HTR-8/SVneo (cell line): ENCODE measurements at places on chromosomes 6 and 20.

- no peak for DNase-seq
These were observed 3.5 kb upstream of the MAPK13 start for GRCh38 chr6:36126553-36127458.

DNA sequence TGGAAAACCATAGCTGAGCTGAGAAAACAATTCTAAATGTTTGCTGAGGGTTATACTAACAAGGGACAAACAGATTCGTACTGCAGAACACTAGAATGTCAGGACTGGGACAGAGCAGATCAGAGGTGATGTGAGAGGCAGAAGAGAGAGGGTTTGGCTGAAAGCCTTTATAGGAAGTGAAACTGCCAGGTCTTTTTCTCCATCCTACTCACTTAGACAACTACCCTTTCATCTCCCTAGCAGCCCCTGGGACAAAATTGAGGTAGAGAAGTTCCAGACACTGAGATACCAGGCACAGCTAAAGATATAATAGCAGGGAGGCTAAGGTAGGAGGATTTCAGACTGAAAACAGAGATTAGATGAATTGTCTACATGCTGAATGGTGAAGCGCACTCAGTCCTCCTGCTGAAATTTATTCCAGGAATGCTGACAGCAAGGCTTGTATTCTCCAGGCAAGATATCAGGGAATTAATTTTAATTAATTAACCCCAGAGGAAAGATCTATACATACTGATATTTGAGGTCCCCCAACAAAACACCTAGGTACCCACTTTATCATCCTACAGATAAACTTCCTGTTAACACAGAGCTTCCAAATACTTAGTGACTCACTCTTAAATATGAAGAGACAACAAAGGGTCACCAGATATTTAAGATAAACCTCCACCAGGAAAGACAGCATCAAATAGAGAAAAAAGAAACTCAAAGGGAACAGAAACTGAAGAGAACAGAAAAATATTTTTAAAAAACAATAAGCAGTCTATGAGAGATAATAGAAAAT is 12.6 kb upstream of the EIF2S2 start:
- DNase-seq, result no peak

GRCh38 chr20:40690836-40691565 is 2.0 kb upstream of the MAFB start:
- no peak for DNase-seq

GRCh38 chr20:48155268-48155667 is 370.0 kb upstream of the SULF2 start:
- DNase-seq, result no peak

DNA sequence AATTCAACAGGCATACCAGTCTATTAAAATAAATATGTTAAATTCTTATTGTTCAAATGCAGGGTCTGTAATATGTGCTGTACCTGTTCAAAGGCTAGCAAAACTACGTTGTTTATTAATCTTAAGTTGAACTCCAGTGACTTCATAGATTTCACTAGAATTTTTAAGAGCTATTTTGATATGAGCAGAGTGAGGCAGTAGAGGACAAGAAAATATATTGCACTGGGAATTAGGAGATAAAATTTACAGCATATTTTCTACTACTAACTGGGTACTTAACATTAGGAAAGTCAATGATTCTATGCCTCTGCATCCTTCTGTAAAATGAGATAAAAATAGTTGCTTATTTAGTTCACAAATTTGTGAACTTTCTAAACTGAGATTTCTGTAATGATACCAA is 162.2 kb upstream of the BMP5 start:
- no peak for DNase-seq

- no peak for DNase-seq
These were observed 84.3 kb upstream of the NRN1 start for GRCh38 chr6:6090861-6091607.

DNA sequence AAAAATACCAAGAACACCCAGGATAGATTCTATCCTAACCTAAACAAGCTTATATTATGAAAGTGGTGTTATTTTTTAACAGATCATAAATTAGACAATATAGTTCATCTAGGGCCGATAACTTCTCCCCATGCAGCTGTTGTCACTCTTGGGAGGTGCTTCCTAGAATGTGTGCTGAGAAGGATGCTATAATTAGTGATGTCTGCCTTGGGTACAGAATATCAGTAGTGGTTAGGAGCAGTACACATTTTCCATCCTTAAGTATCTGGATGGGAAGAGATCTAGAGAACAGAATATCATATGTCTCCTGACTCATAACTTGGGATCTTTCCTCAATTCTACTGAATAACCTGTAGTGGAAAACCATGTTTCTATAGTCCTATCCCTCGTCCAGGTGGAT is 214.5 kb downstream of the BCKDHB start:
- no peak for DNase-seq

GRCh38 chr20:25160467-25160866 is 35.0 kb upstream of the ENTPD6 start:
- DNase-seq, result no peak

GRCh38 chr6:53803081-53803860 is 8.5 kb downstream of the LRRC1 start:
- no peak for DNase-seq

DNA sequence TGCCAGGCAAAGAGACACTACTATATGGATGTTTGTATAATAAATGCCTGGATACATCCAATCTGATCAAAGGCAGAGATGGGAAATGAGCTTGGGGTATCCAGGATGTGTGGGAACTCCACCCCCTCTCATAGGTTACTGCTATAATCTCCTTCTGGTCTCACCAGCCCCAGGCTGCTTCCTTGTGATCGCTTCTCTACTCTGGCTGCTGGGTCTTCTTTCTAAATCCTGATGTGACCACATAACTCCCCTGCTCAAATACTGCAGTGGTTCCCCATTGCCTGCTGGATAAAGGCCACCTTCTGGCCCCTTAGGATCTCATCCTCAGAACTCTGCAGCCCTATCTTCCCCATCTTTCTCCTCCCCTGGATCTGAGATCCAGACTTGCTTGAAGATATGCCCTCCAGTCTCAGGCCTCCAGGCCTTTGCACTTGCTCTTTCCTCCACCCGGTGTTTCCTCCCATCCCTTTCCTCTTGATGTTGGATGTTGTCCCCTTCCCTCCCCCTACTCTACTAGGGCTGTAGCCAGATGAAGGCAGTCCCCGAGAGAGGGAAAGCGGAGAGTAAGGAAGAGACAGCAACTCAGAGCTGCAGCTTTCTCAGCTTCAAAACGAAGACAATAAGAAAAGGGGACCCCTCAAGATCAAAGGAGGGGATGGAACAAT is 828 bp upstream of the XKR7 start:
- no peak for DNase-seq

DNA sequence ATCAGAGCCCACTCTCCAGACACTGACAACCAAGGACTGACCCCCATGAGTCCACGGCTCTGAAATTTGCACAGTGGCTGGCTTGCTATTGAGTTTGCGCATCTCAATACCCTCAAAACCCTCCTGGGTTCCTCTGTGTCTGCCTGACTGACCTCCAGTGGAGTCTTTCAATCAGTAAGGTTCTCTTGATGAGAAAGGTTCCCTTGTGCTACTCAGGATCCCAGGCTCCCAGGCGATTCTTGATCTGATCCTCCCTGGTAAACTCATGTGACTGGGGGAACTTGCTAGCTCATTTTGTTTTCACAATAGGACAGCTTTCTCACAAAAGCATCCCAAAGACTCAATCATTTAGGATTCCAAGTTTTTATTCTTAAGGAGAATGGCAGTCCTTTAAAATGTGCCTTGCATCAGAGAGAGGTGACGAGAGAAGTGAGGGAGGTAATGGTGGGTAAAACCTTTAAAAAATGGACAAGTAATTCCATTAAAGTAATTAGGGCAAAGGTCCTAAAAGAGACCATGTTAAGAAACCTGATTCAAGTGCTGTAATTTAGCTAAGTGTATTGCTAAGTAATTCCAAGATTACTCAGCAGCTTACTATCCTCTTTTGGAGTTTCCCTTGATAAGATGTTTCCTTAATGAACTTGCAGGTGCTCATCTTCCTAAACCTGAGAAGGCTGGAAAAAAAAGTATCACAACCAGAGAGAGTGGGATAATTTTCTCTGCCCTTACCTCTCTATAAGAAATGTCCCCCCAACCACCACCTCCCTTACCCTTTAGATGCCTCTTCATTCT is 304.7 kb upstream of the SGK1 start:
- no peak for DNase-seq

GRCh38 chr20:33859157-33859695 is 48.1 kb downstream of the CHMP4B start:
- DNase-seq, result no peak

GRCh38 chr20:8952721-8953120 is 116.2 kb upstream of the PLCB4 start:
- DNase-seq, result no peak

- no peak for DNase-seq
These were observed 108.9 kb downstream of the SNX5 start for GRCh38 chr20:17859616-17860232.

DNA sequence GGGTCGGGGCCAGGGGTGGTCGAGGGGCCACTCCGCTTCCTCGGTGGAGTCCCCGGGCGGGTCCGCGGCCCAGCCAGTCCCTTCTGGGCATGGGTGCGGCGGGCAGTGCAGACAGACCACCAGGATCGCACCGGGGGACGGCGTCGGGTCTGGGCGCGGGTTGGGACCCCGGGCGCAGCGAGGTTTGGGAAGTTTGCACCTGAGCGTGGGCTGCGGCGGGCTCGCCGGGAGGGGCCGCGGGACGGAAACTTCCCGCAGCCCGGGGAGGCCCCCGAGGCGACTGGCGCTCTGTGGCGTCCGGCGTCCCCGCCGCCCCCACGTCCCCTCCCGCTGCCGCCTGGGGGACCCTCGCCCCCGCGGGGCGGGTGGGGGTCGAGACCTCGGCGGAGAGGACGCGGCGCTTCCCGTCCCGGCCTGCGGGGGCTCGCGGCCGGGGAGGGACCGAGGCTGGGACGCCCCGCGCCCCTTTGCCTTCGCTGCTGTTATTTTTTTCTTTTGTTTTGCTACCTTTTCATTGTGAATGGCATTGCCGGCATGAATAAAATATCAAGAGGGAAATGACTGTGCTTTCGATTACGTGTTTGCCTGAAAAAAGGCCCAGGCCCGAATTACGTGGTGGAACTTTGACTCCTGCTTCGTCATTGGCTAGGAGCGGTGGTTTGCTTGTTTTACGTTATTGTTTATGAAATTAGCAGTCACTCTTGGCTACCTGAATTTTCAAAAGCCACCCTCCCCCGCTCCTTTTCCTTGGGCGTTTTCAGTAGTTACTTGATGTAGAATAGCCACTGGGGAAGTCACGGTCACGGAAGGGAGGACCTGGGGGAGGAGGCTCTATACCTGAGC is 703 bp downstream of the SNX9 start:
- DNase-seq, result peak; percentile 20

- DNase-seq, result no peak
These were observed 198.2 kb upstream of the SSTR4 start for GRCh38 chr20:22836877-22837276.

- DNase-seq, result no peak
These were observed 9.1 kb downstream of the SNTA1 start for GRCh38 chr20:33434434-33434833.

DNA sequence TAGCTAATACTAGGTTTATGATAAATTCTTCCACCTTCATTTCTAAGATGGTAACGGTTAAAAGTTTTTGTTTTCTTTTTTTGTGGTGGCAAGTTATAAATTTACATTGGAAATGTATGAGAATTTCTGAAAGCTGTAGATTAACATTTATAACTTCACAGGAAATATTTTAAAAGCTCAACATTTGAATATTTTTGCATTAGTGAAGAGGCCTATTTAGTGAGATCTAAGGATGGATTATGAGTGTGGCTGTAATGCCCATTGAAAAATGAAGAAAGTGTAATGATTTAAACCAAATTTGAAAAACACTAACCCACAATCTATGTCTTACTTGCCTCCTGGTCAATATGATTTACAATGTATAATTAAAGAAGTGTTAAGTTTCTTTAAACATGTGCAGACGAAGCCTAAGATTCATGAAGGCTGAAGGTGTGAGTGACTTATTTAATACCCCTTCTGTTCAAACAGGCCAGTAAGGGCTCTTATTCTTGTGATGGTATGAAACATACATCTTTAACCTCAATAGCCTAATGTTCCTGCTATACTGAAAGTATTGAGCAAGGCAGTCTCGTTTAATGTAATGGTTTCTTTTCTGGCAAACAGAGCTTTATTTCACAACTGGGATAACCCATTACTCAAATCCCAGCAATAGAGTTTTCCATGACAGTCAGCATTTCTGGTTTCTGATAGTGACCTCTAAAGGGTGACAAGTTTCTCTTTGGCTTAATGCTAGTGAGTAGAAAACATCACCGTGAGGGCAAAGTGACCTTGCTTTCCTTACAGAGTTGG is 13.2 kb downstream of the HDGFL1 start:
- no peak for DNase-seq

DNA sequence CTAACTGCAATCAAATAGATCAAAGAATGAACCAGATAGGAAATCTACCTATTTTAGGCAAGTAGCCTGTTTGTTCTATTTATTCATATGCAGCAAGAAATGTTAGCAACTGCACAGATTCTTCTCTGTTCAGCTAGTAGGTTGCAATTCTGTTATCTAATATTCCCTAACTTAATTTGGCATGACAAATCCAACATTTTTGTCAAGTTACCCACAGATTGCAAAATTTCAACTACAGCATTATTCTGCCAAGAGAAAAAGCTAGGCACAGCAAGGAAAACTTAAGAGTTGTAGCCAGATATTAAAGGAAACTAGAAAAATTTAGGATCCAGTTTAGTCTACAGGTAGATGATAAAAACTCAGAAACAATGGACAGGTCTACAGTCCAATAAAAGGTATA is 104.4 kb upstream of the SYNCRIP start:
- DNase-seq, result no peak

DNA sequence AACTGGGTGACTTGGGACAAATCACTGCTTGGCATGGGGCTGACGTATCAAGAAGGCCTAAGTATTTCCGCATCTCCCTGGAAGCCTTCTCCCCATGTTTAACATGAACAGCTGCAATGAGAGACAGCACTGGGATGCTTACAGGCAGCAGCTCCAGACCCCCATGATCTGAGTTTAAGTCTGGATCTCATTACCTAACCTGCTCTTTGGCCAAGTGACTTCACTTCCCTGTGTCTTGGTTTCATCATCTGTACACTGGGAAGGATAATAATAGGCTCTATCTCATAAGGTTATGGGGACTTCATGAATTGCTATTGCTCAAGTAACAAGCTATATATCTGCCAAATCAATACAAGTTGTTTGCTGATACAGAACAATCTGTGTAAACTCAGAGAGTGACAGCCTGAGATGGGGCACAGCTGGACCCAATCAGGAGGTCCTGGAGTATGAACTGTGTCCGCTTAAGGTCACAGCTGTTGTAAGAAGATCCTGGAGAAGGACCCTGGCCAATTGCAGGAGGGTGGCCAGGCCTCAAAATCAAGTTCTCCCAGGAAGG is 56.0 kb downstream of the TGM2 start:
- DNase-seq, result no peak
